ENCODE measurements at places on chromosomes 4 and X. TPM values are rescaled to one million over a fixed set of nuclear protein-coding genes. Genes with fewer than 3 reads are reported as not detected.

DNA sequence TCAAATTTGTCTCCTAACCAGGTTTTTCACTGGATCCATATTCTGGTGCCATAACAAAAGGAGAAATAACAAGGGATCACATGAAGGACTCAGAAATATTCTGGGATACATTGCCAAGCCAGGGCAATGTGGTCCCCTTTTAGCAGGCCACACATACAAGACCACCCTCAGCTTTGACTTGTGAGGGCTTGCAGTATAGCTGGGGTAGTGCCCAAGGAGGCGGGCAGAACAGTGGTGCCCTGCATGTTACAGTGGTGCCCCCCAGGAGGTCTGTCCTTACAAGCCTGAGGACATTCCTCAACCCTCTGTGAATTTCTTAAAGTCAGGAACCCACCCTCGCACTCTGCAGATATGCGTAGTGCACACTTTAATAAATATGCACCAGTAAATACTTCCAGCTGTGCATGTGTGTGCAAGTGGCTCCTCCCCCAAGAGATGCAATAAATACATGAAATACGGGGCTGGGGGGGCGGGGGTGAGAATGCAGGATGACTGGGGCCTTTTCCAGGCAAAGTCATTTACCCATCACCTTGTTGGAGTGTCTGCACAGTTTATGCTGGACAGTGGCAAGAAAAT lies 34.4 kb upstream of the TBL1X start:
- no peak for DNase-seq

DNA sequence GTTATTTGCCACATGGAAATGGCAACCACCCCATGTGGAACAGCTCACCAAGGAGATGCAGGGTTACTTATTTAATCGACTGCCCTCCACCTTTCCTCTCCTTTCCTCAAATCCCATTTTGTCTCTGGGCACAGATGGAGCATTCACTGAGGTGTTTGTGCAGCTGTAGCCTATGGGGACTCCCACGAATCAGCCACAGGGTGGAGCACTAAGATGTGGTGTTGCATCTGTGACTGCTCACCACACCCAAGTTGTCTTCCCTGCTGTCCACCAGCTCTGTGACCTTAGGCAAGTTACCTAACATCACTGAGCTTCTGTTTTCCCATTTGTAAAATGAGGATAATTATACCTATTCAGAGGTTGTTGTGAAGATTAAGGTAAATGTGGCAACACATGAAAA lies 252.4 kb upstream of the CPEB2 start:
- no peak for DNase-seq

GRCh38 chrX:131225078-131225477 lies 64.0 kb downstream of the IGSF1 start:
- DNase-seq, result no peak

DNA sequence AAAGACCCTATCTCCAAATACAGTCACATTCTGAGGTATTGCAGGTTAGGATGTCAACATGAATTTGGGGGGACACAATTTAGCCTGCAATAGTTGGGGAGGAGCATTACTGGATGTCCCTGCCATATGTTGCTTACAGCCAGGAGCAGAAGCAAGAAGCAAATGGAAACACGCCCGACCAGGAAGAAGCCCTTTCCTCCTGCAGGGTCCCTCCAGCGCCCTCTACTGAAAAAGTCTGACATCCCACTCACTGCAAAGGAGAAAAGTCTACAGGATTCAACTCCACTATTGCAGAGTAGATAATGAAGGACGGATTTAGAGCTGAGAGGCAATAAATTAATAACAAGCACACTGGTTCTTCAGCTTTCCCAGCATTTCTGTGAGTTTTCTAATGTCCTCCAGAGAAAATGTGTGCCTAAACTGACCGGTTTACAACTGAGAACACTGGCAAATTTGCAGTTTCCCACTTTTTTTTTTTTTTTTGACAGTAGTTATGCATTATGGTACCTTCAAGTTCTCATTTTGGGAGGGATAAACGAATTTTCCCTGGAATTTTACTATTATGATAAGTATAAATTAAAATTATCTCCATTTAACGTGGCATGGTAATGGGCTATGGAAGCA lies 31.7 kb downstream of the COQ2 start:
- peak; percentile 53 for DNase-seq

DNA sequence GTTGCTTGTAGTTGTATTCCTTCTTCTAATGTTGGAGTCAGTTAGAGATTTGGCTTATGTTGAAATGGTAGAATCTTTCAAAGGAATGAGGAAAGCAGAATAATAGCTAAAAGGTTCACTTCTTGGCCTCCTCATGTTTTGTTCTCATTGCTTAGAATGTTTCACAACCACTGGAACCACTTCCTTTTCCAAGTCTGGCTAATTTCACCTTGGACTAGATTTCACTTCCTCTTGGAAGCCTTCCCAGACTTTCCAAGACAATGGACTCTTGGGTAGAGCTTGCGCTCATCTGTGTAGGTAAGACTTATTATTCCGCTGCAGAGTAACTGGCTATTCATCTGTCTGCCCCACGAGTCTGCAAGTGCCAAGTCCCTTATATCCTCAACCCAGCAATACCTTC lies 8.3 kb downstream of the SPATA18 start:
- DNase-seq, result no peak

The RAB33A gene
- 33.1 TPM for total RNA-seq

The DGKK gene
- not detected for total RNA-seq

- no peak for DNase-seq
These were observed 60.2 kb downstream of the SLIT2 start for GRCh38 chr4:20311856-20312255.

The POLN gene
- total RNA-seq, result 2.4 TPM

DNA sequence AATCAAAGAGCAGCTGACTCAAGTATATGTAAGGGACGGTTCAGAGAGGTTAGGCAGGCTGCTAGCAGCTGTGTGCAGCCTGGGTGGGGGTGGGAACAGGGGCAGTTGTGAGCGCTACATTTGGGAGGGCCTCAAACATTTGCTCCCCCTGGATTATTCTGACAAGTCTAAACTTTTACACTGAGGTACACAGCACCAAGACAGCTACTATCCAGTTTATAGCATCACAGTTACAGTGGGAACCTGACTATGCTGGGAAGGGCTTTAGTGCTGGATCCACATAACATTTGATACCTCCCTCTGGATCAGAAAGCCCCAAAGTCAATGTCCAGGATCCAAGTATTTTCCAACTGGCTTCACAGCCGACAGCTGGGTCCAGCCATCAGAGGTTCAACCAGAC lies 55.8 kb upstream of the GIMD1 start:
- no peak for DNase-seq

The FSTL5 gene
- total RNA-seq, result not detected

DNA sequence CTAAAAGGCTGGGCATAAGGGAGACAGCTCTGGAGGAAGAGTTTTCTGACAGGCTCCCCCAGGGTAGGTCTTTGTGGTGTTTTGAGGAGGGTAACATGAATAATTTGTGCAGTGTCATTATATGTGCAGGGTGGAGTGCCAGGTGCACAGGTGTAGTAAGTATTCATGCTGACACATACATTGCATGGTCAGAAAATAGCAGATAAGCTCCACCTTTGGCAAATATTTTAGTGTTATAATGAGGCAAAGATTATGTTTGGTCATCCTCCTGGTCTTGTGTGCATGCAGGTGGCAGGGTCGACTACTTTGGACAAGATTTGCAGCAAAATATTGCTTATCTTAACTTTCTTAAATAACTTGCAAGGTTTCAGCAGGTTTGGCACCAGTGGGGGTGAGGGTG lies 910.4 kb upstream of the PCDH10 start:
- DNase-seq, result no peak

The FHDC1 gene
- 0.22 TPM for total RNA-seq

DNA sequence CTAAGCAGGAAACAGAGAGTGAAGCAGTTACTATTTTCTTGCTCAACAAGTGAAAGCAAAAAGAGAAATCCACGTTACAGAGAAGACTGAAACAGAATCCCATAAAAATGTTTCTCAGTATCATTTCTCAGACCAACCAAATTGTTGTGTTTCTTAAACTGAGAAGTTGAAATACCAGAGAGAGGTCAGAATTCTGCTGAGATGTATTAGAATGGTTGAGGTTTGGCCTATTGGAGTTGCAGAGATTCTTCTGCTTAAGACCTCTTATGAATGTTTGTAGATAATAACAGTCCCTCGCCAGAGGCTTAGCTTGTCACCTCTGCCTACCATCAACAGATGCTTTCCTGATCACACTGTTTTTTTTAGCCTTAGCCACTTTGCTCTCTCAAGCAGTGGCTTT lies 481.4 kb downstream of the TRIML1 start:
- no peak for DNase-seq

The HDX gene
- 1.4 TPM for total RNA-seq

DNA sequence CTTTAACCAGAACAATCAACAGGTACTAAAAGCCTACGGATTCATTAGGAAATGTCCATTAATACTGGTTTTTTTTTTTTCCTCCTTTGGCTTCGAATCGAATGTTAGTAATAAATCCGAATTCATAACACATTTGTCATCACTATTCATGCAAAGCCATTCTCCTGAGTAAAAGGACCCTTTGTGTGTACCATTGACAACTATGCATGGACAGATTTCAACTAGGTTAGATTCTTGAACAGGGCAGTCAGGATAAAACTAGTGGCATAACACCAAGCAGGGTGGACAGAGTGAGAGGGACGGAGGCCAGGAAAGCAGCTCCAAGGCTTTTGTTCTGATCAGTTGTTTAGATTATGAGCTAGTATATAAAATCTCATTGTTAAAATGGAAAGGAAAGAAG lies 1722.0 kb upstream of the TENM3 start:
- no peak for DNase-seq

GRCh38 chr4:8281519-8282133 lies 12.1 kb downstream of the HTRA3 start:
- DNase-seq, result no peak

GRCh38 chr4:41620594-41621256 lies 82.8 kb downstream of the LIMCH1 start:
- no peak for DNase-seq

The CT45A5 gene
- not detected for total RNA-seq

- DNase-seq, result no peak
These were observed 89.8 kb downstream of the COMMD8 start for GRCh38 chr4:47373709-47374108.

DNA sequence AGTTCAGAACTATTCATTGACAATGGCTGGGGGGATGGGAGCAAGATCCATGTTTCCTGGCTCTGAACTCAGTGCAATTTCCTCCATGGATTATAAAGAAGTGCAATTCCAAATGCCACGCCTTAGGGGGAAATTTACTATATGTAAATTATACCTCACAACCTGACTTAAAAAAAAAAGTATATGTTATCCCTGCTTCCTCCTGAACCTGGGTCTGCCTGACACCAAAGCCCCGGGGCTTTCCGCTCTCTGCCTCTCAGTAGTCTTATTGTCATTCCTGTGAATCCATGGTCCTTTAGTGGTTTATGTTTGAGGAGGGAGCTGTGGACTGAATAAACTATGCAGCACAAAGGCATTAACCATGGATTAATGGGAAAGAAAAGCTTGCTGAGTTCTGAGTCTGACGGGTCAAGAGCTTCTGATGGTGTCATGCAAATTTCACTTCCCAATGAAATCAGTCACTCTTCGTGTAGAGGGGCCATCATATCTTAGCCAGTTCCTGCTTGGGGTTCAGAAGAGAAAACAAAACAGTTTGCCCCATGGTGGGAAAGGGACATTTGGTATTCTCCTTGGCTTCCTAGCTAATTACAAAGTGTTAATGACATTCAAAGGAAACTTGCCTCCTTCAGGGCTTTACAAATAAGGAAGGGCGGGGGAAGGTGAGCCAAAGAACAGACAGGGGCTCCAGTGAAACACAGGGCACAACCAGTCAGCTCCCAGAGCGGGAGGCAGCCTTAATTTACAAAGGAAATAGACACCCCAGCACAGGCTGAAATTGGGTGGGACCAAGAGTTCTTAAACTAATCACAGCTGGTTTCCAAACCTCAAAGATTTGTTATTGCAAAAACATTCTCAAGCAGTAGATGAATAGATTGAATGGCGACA lies 14.3 kb downstream of the FAM9C start:
- DNase-seq, result no peak

DNA sequence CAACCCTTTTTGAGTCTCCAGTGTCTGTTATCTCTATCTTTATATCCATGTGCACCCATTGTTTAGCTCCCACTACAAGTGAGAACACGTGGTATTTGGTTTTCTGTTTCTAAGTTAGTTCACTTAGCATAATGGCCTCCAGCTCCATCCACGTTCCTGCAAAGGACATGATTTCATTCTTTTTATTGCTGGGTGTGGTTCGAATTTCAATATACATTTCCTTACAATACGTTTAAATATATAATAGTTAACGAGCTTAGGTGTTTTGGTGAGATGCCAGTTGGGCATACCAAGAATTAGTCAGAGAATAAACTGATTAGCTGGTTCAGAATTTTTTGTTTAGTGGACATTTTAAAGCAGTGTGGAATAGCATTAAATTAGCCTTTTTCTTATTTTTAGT lies 196.7 kb downstream of the CFAP47 start:
- DNase-seq, result no peak

DNA sequence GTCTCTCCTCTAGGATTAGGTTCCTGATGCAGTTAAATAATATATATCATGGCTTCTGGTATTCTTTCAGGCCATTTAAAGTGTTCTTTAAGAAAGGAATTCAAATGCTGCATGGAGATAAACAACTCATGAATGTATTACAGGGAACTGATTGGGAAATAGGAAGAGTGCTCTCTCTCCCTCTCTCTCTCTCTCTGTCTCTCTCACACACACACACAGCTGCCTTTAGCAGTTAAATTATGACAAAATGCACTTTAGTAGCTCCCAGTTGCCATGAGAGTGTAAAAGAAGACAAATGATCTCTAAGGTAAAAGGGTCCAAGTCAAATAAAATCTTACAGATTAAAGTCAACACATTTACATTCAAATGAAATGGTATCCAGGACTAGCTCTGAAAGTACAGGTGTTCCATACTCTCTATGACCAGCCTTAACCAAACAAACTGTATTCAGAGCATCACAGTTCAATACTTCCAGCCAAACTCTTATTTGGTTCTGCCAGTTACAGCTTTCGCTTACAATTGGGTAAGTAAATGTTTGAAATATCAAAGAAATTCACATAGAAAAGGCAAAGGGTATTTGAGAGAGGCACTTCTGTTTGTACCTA lies 94.7 kb upstream of the CXXC4 start:
- DNase-seq, result no peak

The USP51 gene
- 2.0 TPM for total RNA-seq

- DNase-seq, result no peak
These were observed 881 bp downstream of the LRCH2 start for GRCh38 chrX:115232933-115233496.

The SPIN2A gene
- total RNA-seq, result 1.1 TPM

DNA sequence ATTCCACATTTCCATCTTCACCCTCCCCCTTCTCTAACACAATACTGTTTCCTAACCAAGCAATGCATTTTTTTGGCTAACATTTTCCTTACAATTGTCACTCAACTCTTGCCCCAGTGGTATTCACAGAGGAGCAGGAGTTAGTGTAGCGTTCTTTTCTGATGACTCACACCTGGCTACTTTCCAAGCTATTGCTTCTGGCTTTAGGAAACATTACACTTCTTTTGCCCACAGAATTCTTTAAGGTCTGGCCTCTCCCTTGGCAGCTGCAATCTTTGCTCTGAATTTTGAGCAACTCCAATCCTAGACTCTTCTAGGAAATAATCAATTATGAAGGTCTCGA lies 27.5 kb upstream of the PDGFC start:
- DNase-seq, result no peak

- DNase-seq, result no peak
These were observed 18.7 kb upstream of the KCNE5 start for GRCh38 chrX:109643687-109644086.

The TMPRSS11D gene
- not detected for total RNA-seq

GRCh38 chr4:73822812-73823504 lies 13.5 kb upstream of the CXCL6 start:
- no peak for DNase-seq

- no peak for DNase-seq
These were observed 3.0 kb downstream of the GCNA start for GRCh38 chrX:71581210-71581609.

- DNase-seq, result no peak
These were observed 235.3 kb upstream of the SFRP2 start for GRCh38 chr4:154024097-154024694.

All from activated naive CD8-positive, alpha-beta T cell treated with anti-CD3 and anti-CD28 coated beads, Interleukin-2, amount 10 ng/mL, durations not matched to agents 7 days and 5 days (primary cell).